Stimulated activated CD4-positive, alpha-beta T cell treated with anti-CD3 and anti-CD28 coated beads, Interleukin-4, amount 100 ng/mL, for 4 hours (primary cell): ENCODE measurements at places on chromosomes 3 and 15.
A peak's percentile ranks its signal among the peaks of the same experiment; 100 is the strongest.

GRCh38 chr3:128489674-128489926, 3.4 kb downstream of the GATA2 start:
- no peak for DNase-seq

GRCh38 chr15:65940618-65940909, 71.3 kb downstream of the RAB11A start:
- no peak for DNase-seq

DNA sequence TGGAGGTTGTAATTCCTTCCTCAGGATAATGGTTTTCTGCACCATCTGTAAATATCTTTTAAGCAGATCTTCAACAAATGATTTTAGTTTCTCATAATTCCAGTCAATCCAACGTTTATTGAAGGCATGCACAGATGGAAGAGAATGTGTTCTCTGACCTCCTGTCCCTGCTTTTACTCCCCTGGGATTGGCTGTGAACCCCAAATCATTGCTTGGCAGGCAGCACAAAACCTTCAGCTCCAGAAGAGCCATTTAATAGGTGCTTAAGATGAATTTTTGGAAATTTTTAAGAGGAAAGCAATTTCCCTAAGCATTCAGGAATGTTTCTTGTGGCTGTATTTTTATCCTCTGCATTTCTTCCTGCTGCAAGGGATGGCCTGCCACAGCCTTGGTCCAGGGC, 25.5 kb upstream of the THSD4 start:
- DNase-seq = no peak

GRCh38 chr15:60086681-60087429, 82.7 kb downstream of the FOXB1 start:
- no peak for DNase-seq

- no peak for DNase-seq
These were observed 264.6 kb upstream of the TLE3 start for GRCh38 chr15:70362350-70362749.

DNA sequence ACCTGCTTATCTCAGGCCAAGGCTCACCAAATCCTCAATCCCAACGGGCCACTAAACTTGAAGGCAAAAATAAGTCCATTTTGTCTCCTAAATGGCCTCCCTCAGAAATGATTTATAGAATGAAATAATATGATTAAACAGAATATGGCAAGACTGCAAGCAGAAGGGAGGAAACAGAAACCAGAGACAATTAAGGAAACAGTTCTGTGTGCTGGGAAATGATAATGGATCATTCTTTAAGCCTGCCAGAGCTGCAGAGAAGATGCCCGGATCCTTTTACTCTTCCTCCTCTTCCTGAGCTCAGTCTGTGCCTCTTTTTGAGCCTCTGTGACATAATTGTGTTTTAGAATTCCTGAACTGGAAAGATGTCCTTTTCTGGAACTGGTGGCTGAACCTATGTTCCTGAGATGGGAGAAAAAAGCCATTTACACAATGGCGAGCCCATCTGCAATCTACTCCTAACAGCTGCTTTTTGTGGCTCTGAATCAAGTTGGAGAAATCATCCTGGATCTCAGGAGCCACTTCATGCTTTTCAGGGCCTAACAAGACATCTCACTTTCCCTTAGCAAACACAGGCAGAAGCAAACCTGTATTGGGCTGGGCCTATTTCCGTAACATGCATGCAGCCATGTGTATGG, 2.8 kb upstream of the ABHD2 start:
- DNase-seq = no peak

GRCh38 chr15:90351479-90352106, 491 bp upstream of the ZNF774 start:
- no peak for DNase-seq

GRCh38 chr3:128524374-128525299, 31.6 kb upstream of the GATA2 start:
- DNase-seq = no peak

DNA sequence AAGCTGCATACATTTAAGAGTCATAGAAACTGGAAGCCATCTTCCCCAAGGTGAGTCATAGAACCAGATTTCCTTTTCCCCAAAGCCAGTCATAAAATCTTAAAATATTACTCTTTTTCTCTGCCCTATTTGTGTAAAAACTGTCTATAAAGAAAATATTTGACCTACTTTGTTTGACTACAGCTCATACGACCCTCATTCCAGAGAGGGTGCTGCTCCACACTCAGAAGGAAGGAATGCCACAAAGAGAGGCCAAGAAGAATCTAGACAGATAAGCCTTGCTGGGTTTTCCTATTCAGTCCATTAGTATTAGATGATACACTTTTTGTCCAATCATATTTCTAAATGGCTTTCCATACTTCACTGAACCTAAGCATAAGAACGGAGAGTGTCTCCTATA, 671.6 kb upstream of the SGO1 start:
- no peak for DNase-seq

- no peak for DNase-seq
These were observed 8.4 kb downstream of the COLQ start for GRCh38 chr3:15513116-15513515.

GRCh38 chr15:83380682-83381081, 66.5 kb upstream of the SH3GL3 start:
- no peak for DNase-seq

- no peak for DNase-seq
These were observed 369.2 kb upstream of the MCTP2 start for GRCh38 chr15:93861956-93862741.

GRCh38 chr3:144431134-144431533, 459.5 kb downstream of the DIPK2A start:
- DNase-seq = no peak

DNA sequence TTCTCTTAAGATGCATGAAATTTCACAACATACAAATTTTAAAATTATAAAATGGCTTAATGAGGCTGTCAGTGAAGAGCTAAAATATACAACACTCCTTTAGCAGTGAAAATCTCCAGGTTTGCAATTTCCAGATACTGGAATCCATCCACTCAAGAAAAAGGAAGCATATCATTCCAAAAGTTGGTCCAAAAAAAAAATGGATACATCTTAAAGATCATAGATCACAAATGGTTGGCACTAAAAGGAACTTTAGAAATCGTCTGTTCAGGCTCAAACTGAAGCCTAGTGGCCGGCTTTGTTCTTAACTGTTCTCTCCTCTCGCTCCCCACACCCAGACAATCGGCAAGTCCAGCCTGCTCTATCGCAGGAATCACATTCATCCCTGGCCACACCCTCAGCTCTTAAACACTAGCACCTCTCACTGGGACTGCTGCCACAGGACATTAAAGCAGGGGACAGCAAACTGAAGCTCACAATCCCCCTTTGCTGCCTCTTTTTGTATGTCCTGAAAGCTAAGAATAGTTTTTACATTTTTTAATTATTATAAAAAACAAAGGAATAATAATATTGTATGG, 130.3 kb upstream of the CDIN1 start:
- DNase-seq = no peak

DNA sequence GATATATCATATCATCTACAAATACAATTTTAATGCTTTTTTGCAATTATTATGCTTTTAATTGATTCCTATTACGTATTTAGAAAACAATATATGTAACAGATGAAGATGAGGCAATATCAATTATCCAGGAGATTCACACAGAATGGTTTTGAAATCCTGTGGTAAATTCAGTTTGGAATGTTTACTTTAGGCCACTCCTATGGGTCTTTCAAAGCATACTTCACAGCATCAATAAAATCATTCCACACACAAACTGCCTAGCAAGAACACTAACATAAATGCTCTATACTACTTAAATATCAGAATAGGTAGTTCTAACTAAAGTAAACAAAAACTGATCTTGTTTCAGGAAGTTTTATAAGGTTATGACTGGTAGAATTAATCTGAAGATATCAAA, 90.5 kb downstream of the FAM227B start:
- DNase-seq = no peak

DNA sequence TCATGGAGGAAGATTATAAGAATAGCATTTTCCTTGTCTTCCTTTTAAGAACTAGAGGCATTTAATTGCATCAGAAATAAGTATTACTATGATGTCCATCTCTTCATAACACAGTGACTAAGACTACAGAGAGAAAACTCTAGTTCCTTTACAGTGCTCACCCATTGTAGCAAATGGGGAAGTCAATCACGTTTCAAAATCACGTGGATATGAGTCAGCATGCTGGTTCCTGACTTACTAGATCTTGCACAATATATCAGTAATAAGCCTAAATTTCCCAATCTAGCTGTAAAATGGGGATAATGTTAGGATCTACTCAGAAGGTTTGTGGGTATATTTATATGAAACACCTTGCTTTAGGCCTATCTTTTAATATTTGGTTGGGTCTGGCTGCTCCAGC, 254.8 kb upstream of the EOMES start:
- no peak for DNase-seq

DNA sequence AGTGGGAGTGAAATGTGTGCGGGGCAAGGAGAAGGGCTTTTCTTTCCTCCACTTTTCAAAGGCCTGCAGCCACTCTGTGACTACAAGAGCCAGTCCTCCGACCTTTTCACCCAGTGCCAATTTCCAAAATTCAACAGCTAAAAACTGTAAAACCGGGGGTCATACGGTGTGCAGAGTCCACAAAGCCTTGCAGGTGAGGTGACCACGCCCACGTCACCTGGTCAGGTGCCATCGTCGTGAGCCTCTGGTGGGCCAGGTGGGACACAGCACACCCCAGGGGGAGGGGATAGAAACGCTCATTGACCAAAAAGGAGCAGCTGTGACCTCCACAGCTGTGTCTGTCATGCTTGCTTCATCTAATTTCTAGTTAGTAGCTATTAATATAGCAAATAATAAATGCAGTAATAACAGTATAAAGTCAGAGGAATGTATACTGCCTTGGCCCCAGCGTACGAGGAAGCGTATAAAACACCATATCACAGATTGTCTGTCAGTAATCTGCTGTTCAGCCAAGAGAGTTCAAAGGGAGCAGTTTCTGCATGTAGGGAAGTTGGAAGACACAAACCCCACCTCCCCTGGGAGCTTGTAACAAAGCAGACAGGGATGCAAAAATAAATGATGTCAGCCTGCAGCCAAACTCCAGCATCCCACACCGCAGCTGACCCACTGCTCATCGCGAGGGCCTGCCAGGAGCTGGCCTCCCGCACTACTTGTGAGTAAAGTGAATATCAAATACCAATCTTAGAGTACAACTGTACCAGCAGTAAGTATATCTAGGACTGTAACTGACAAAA, 86.7 kb downstream of the VGLL4 start:
- DNase-seq = no peak

- DNase-seq = no peak
These were observed 22.3 kb upstream of the FBLN2 start for GRCh38 chr3:13526626-13526949.

GRCh38 chr15:37872661-37873060, 61.8 kb upstream of the TMCO5A start:
- no peak for DNase-seq

DNA sequence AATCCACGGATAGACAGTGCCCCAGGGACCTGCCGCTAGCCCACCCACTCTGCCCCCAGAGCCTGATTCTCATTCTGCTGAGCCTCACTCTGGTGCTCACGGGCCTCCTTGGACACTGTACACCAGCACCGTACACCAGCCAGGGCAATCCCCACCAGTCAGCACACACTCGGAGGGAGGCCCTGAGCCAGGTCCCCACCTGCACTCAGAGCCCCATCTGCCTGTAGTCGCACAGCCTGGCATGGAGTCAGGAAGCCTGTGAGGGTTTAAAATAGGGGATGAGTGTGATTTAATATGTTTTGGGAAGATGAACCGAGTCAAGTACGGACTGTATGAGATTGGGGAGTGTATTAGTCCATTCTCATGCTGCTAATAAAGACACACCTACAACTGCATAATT, 223.0 kb downstream of the SLCO3A1 start:
- DNase-seq = no peak

GRCh38 chr3:78077842-78078241, 1037.9 kb downstream of the ROBO2 start:
- no peak for DNase-seq

- no peak for DNase-seq
These were observed 4.6 kb upstream of the OXTR start for GRCh38 chr3:8773941-8774542.

- DNase-seq = no peak
These were observed 162.8 kb downstream of the CD47 start for GRCh38 chr3:107928084-107928445.

GRCh38 chr3:140344082-140344454, 333.8 kb upstream of the TRIM42 start:
- no peak for DNase-seq

DNA sequence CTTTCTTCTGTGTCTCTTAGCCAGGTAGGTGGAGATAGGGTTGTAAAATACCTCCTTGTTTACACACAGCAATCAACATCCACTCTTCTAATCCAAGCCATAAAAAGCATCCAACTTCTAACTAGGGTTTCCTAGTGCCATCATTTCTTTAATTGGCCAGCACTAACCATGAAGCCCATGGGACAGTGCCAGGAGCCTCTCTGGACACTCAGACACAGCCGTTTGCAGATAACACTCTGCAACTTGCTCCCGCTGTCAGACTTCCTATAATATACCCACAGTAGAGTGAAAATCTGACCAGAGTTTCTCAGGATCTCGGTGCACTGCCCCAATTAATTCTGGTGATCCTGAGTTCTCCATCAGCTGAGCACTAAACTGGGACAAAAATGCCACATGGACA, 53.4 kb downstream of the TAFA4 start:
- DNase-seq = no peak

- peak; percentile 76 for DNase-seq
These were observed 27.4 kb downstream of the STOML1 start for GRCh38 chr15:73964736-73965093.

DNA sequence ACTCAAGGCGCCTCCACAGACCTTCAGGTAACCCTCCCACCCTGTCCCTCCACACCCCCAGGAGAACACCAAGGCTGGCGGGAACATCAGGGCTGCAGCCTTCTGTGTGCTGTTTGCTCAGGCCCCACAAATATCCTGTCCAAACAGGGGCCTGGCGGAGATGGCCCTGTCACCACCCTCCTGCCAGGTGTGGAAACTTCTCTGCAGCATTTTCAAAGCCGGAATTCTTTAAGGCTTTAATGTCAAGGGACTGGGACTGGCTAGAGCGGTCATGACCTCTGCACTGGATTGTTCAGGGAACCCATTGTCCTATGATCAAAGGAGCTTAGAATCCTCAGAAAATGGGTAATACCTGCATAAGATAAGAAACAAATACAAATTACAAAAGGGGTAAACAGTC, 46.6 kb downstream of the FBLN2 start:
- no peak for DNase-seq

GRCh38 chr3:127754411-127755304, 67.7 kb downstream of the MGLL start:
- peak; percentile 64 for DNase-seq

GRCh38 chr3:116350119-116350733, 95.1 kb downstream of the LSAMP start:
- no peak for DNase-seq

DNA sequence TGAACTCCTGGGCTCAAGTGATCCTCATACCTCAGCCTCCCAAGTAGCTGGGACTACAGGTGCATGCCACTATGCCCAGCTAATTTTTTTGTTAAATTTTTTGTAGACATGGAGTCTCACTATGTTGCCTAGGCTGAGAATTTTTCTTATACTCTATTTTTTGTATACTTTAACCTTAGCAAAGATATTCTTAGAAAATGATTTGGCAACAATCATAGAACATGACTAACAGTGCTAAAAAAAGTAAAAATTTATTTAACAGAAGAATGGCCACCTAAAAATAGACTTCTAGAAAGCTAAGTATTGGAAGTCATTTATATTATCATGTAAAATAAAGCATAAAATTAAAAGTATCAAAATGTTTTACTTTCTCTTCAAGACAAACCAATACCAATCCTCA, 322.3 kb downstream of the PLCL2 start:
- DNase-seq = no peak

- DNase-seq = no peak
These were observed 852.8 kb downstream of the AGBL1 start for GRCh38 chr15:86932456-86932855.
